ENCODE measurements at places on chromosomes 12 and 14.

GRCh38 chr14:24171422-24172260 lies at the start of gene REC8:
Gene REC8 (plus strand): TSS chr14:24172080. CDS start chr14:24172553, 473 bp downstream.
- no peak for DNase-seq

- no peak for DNase-seq
These were observed 43.5 kb downstream of the C14orf132 start for GRCh38 chr14:96082420-96083300.

DNA sequence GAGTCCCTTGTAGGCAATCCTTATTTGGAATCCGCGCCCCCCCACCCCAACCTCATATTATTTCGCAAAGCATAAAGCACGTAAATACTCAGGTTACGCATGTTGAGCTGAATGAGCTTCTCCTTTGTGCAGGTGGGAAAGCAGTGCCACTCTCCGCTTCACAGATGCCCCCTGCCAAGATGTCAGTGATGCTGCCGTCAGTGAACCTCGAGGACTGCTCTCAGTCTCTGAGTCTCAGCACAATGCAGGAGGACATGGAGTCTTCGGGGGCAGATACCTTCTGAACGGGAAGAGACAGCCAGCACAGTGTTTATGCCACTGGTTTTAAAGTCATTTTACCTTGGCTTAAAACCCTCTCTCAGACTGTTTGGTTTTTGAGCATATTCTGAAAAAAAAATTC lies 90.1 kb upstream of the DACT1 start:
- DNase-seq, result no peak

GRCh38 chr12:18683327-18684013 lies 54.3 kb downstream of the PLCZ1 start:
- DNase-seq, result peak; percentile 20

- DNase-seq, result no peak
These were observed 41.8 kb downstream of the DDX51 start for GRCh38 chr12:132102297-132102696.

- no peak for DNase-seq
These were observed 163.9 kb downstream of the ADGRD1 start for GRCh38 chr12:131117438-131118245.

All from amniotic stem cell (primary cell).